ENCODE measurements at places on chromosomes 5 and 9.

- DNase-seq, result no peak
Observed at GRCh38 chr9:124040935-124041816, 29.6 kb downstream of the LHX2 start.

- no peak for DNase-seq
Observed at GRCh38 chr5:172505845-172506244, 51.5 kb upstream of the SH3PXD2B start.

DNA sequence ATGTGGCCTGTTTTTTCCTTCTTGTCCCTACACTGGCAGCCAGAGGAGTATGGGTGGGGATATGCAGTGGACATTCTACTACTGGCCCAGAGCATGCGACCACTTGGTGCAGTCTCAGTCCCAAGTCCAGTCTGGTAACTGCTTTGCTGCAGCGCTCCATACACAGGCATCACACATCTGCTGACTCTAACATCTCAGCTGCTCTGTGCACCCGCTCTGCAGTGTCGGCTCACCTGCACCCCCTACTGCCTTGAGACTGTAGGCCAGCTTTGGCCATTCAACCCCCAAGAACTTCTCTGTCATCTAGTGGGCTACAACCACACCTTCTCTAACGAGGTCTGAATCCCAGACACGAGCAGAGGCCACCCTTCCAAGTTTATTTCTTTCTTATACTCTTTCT, 46.4 kb upstream of the SLCO6A1 start:
- DNase-seq, result no peak

GRCh38 chr5:145703856-145704255, 131.3 kb downstream of the PRELID2 start:
- no peak for DNase-seq

DNA sequence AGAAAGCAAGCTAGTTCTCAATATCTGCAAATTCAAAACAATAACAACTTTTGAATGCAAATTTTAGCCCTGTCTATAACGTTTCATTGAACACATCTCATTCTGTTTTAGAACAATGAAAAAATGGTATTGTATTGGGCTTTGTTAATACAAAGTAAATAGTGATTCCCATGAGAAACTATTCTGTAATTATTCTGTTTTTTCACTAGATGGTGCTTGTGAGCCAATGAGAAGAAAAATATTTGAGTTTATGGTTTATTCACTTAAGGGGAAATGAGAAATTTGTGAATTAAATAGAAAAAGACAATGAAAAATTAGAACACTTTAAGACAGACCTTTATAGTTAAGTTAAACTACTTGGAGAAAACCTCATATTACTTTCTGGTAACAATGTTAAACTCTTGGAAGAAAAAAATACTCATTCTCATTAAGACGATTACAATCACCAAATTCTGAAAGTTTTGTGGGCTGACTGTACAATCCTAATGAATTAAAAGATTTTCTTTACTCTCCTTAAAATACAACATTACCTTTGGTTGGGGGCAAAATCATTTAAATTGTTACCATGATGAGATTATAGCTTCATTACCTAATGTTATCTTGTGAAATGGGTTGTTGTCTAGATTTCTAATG, 127.0 kb downstream of the NNT start:
- peak; percentile 14 for DNase-seq

GRCh38 chr5:60382716-60383115, 317.2 kb downstream of the DEPDC1B start:
- DNase-seq, result peak; percentile 29

GRCh38 chr9:81619353-81620001, 69.9 kb downstream of the TLE1 start:
- DNase-seq, result no peak

- no peak for DNase-seq
Observed at GRCh38 chr9:109020581-109021511, 7.5 kb upstream of the CTNNAL1 start.

- no peak for DNase-seq
Observed at GRCh38 chr9:4055032-4055431, 244.8 kb downstream of the GLIS3 start.

- DNase-seq, result peak; percentile 46
Observed at GRCh38 chr5:122972877-122973276, 63.6 kb downstream of the PPIC start.

DNA sequence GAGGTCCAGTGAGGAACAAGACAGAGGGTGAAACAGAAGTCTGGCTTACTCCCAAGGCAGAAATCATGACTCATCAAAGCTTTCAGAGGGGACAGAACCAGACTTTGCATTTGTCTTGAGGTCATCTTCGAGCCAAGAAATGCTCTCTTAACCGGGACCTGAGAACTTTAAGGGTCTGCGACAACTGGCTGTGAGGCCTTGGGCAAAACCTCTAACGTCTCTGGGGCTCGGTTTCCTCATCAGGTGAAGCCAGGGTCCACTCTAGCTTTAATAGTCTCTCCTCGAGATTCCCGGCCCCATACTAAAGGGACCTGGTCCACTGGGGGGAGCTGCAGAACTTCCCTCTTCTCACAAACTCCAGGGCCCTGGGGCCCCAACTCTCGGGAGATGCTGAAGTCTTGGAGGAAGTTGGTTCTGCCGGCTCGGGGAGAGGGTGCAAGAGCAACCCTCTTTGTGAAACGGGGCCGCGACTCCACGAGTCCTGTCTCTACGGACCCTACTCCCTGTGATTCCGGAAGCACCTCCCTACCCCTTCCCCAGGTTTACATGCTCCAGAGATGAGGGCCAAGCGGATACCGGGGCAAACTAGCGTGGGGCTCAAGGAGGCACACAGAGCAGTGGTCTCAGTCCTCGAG, 2.6 kb downstream of the GLIS3 start:
- DNase-seq, result peak; percentile 81

DNA sequence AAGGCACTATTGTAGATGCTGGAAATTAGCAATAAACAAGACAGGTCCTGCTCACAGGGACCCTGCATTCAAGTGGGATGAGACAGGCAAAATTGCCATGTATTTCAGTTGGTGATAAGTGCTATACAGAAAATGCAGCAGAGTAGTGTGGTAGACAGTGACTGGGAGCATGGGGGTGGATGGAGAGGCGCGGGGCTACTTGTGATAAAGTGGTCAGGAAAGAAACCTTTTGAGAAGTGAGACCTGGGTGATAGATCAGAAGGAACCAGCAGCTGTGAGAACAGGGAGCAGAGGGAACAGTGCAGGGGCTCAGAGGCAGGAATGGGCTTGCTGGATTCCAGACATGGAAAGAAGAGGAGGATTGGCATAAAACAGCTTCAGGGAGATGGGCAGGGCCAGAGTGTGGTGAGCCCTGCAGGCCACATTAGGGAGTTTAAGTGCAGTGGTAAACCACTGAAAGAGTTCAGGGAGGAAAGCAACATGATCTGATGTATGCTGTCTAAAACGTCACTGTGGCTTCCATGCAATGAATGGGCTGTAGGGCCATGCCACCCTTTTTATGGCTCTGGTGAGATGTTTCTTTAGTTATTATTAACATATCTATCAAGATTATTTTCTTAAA, 7.3 kb downstream of the CRHBP start:
- DNase-seq, result no peak

GRCh38 chr9:94101162-94101853, 17.0 kb downstream of the PTPDC1 start:
- no peak for DNase-seq

DNA sequence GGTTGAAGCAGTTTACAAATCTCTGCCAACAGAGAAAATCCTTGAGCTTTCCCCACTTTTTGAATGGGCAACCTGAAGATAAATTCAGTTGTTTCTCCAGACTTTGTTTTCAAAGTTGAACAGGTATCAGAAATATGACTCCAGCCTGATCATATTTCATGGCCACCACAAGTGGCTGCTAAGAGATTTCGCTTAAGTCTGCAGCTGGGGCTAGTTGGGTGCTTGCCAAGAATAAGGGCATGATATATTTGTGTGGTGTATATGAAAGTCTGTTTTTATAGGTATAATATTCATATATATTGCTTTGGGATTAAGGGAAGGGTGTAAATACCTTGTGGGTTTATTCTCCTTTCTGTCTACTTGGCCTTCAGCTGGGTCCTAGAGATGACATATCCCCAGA, 168.4 kb upstream of the GDNF start:
- no peak for DNase-seq

DNA sequence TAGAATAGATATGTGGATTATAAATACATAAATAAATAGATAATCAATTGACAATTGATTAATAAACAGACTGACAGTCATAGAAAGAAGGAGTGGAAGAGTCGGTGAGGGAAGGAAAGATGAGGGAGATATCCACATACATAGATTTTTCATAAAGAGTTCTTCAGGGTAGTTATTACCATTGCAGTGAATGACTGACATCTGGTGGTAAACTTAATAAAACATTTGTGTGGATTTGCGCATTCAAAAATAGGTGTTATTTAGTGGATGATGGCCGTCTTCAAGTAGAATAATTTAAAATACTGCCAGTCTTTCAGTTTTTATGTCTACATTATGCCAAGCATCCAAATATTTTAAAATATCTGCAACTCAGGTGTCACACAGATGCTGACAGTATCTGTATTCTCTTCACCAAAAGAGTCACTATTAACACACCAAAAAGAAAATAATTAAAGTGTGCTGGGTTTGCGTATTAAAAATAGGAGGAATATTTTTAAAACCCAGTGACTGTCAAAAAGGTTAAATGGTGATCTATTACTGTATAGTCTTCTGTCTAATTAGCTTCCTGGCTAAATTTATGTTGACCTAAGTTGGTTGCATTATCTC, 78.8 kb downstream of the GIN1 start:
- no peak for DNase-seq

- no peak for DNase-seq
Observed at GRCh38 chr5:56440871-56441740, 208.0 kb upstream of the ANKRD55 start.

DNA sequence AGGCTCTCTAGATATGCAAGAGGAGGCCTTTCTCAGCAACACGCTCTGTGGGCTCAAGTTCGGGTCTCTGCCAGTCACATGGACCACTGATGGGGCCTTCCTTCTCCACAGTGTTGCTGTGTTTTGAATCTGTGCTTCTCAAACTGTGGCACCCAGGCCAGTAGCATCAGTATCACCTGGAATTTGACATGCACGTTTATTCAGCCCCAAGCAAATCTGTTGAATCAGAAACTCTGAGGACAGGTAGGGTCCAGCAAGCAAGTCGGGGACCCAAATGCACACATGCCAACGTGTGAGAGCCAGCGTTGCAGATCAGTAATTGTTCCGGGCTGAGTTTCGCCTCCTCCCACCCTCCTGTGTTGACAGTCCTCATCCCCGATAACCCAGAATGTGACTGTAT, 502.6 kb downstream of the IRX1 start:
- DNase-seq, result no peak

DNA sequence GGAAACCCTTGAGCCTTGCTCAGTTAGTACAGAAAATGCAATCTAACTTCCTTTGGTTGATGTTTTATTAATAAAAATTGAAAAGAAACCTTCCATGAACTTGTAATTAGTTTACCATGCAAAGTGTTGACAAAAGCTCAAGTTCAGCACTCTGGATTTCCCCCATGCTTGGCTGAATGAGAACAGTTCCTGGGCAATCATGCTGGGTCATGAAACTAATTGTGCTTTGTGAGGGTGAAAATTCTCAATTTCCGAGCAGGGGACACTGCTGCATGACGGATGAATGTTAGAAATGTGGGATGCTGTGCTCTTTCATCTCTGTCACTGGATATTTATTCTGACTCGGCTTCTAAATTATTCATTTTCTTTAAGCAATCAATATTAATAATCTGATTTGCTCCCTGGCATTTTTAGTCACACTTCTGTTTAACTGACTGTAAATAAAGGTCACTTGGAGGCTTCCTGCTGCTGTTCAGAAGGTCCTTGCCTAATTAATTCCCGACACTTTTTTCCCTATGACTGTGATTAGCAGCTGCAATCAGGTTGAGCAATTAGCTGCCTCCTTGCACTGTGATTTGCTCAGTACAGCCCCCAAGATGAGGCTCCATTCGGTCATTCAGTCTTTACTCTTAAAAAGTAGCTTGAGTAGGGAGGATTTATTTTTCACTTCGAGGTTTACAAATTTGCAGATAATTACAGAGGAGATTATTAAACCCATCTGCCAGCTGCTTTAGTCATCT, 678.1 kb upstream of the ZNF608 start:
- DNase-seq, result no peak

DNA sequence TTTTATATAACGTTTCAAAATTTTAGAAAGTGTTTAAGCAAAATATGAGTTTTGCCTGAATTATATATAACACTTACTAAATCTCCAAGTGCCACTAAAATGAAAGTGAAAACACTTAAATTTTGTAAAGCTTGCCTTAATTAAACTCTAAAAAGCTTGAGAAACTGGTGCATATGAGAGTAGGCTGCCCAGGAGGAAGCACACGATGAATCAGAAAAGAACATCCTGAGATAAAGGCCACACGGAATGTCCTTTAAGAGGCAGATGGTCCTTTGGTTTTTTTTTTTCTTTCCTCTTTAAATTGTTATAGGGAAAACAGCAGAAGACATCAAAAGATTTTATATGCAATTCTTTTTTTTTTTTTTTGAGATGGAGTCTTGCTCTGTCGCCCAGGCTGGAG, 60.3 kb downstream of the HABP4 start:
- no peak for DNase-seq

- DNase-seq, result no peak
Observed at GRCh38 chr5:32687499-32687831, 23.7 kb upstream of the NPR3 start.

- DNase-seq, result no peak
Observed at GRCh38 chr5:40483316-40483715, 196.4 kb upstream of the PTGER4 start.

DNA sequence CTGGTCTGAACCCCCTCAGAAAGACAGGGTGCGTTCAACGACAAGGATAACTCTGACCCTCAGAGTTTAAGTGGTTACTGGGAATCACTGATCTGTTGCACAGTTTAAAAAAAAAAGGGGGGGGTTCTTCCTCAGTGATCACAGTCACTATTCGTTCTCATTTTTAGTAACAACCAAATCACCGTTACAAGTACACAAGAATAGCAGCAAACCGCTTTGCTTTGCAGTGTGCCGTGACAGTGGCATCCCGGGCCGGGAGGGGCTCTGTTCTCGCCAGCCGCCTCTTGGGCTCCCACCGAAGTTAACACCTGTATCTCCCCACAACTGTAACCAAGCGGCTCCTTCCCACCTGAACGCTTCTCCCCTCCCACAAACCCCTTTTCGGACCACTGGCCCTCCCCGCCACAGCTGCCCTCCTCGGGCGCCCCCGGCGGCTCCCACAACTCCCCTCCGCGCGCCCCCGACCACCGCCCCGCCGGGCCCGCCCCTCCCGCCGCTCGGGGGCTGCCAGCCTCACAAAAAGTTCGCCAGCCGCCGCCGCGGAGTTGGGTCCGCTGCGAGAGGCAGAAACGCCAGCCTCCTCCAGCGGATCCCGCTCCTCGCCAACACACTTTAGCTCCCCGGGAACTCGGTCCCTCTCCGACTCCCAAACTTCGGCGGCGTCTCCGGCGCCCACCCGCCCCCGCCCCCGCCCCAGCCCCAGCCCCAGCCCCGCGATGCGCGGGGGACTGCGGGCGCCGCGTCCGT, 1.2 kb downstream of the SSBP2 start:
- no peak for DNase-seq
